ENCODE measurements at places on chromosomes 1 and 21.
A peak's percentile ranks its signal among the peaks of the same experiment; 100 is the strongest.

- DNase-seq, result no peak
Observed at GRCh38 chr1:23500466-23500865, 16.5 kb upstream of the ASAP3 start.

DNA sequence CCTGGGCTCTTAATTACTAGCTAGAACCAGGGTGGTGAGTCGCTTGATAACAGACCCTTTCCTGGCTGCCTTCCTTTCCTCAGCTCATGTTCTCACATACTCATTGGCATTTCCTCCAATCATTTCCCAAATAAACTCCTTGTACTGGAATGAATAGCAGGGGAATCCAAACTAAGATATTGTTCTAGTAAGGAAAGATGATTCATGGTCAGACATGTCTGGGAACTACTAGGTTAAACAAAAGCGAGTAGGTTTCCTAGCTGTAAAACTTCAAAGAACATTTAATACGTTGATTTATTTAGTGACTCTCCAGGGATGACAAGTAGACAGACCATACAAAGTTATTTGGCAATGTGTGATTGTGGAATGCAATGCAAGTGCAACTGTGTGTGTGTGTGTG lies 121.2 kb upstream of the KCNJ6 start:
- DNase-seq, result no peak

GRCh38 chr1:153921803-153922075 lies 1.0 kb downstream of the GATAD2B start:
- no peak for DNase-seq

DNA sequence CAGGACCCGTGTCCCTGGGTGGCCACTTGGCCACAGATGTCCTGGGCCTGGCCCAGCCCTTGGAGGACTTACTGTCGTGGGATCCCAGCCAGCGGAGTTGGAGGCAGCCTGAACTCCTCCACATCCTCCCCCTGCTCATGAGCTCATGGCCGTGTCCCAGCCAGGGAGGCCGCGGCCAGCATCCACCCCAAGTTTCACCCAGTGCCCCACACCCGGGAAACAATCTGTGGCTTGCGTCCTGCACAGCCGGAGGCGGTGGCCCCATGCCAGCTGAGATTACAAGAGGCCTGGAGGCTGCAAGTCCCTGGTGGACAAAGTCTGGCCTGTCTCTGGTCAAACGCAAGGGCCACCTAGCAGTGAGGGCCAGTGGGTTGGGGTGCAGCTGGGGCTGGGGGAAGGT lies 27.5 kb upstream of the TMEM52 start:
- DNase-seq, result no peak

DNA sequence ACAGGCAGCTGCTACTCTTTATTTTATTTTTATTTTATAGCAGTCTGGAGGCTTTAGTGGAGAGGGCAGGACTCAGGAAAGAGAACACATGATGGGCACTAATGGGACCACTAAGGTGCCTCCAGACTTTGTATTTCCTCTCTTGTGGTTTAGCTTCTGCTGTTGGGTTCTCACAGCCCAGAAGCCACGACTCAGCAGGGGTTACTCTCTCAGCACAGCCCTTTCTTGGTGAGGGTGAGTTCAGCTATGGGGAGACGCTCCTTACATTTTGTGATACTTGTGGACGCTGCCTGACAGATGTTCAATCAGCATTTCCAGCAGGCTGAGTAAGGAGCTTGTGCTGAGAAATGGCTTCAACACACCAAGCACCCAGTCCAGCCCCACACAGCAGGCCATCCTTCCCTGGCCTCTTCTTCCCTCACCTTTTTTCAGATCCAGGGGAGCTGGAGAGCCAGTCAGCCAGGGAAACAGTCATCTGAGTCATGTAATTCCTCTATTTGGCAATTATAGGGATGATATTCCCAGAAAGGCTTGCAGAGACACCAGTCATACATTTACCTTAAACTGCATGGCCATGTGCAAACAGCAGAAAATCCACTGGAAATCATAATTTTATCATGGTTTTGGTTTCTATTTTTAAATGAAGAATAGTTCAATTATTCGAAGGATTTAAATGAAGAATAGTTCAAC lies 53.2 kb upstream of the RAB3GAP2 start:
- DNase-seq, result no peak

DNA sequence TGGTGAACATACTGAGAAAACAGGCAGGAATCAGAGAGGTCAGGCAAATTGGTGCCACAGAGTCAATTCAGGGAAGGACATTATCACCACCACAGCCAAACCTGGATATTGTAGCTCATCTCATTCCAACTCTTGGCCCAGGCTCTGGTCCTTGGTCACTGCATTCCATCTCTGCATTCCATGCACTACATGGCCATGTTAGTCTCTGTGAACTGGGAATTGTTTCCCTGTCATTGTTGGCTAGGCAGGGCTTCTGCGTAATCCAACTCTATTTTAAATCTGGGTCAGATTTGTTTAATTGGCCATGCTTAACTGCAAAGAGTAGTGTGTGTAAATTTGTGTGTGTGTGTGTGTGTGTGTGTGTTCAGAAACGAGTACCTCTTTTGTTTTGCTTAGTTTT lies 837.6 kb upstream of the ADAMTS5 start:
- DNase-seq, result no peak

DNA sequence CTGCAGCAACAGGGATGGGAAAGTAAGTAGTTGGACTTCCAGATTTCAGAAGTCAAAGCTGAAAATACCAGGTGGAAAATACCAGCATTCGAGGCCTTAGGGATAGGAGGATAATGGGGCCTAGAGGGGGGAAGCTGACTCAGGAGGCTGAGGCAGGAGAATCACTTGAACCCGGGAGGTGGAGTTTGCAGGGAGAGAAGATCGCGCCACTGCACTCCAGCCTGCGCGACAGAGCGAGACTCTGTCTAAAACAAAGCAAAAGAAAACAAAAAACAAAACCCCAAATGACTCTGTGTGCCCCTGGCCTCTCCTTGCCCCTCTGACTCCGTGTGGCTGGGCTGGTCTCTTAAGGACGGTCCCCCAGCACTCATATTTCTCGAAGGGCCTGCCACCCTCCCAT lies 3.4 kb downstream of the SH2D2A start:
- DNase-seq, result no peak

- no peak for DNase-seq
Observed at GRCh38 chr1:156546267-156546666, 26.1 kb downstream of the IQGAP3 start.

DNA sequence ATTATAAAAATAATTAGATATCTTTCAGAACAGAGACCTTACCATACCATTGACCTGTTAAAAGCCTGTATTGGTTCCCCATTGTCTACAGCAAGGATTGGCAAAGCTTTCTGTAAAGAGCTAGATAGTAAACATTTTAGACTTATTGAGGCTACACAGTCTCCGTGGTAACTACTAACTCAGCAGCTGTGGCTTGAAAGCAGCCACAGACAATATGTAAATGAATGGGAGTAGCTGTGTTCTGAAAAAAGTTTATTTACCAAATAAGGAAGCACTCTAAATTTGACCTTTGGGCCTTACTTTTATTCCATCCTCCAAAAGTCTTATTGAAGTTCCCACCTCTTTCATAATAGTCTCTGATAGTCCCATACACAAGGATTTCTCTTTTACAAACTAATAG lies 39.7 kb downstream of the NUP210L start:
- DNase-seq, result no peak

GRCh38 chr1:16173447-16174260 lies 17.8 kb upstream of the EPHA2 start:
- no peak for DNase-seq

DNA sequence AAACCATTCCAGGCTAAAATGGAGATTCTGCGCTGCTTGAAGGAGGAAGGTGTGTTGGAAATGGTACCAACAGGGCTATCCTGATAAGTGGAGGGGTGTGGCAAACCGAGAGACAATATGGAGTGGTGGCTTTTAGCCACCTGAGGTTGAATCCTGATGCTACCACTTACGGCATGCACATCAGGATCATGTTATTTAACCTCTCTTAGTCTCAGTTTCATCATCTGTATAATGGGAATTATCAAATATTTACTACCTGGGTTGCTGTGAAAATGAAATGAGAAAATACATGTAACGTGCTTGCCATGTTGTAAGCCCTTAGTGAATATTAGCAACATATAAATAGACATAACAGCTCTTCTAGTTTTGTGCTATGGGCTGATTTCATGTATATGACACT lies 117.1 kb downstream of the TBX19 start:
- DNase-seq, result no peak

DNA sequence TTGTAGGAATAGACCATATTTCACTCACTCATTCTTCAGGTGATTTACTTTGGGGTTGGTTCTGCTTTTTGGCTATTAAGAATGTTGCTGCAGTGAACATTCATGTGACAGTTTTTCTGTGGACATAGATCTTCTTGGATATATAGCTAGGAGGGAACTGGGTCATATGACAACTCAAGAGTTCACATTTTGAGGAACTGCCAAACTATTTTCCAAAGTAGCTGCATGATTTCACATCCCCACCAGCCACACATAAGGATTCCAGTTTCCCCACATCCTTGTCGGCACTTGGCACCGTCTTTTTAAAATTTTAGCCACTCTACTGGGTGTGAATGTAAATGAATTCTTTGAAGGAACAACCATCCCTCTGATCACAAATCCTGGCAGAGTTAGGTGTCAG lies 126.0 kb downstream of the PRDM2 start:
- no peak for DNase-seq

DNA sequence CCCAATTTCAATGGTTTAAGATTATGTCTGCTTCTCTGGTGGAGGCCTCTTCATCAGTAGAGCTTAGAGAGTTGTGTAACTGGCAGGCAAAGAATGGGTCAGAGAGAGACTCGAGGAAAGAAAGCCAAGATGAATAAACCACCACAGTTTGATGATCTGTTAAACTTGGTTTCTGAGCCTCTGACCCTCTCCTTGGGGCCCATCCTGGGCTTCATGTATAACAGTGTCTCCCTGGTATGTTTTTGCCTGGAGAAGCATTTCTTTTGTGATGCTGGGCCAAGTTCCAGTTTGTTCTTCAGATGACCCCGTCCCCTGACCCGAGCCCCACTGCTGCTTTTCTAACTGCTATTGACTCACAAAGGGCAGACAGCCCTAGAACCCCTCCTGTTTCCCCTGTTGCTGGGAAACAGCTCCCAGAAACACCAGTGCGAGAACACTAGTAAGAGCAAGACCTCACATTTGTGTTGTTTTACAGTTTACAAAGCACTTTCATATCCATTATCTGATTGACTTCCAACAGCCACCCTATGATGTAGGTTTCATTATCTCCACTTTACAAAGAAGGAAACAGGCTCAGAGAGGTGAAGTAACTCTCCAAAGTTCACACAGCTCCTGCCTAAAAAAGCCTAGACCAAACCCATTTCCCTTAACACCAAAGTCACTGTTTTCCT lies 9.0 kb downstream of the CD2 start:
- DNase-seq, result no peak

DNA sequence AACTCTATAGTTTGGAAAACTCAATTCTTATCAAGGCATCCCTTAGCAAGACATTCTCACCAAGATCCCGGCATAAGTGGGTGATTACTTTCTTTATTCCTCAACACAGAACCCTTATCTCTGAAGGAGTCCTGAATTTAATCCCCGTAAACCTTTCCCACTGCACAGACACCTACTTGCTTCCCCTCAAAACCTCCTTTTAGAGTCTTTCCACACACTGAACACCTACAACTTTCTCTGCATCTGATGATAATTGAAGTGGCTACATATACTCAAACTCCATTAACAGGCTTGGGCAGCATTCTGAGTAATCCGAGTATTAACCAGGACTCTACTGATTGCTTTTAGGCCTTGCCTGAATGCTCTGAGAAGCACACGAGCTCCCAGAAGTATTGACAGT lies 23.5 kb downstream of the PALMD start:
- DNase-seq, result no peak

- no peak for DNase-seq
Observed at GRCh38 chr1:155210314-155211104, 2.0 kb downstream of the MTX1 start.

DNA sequence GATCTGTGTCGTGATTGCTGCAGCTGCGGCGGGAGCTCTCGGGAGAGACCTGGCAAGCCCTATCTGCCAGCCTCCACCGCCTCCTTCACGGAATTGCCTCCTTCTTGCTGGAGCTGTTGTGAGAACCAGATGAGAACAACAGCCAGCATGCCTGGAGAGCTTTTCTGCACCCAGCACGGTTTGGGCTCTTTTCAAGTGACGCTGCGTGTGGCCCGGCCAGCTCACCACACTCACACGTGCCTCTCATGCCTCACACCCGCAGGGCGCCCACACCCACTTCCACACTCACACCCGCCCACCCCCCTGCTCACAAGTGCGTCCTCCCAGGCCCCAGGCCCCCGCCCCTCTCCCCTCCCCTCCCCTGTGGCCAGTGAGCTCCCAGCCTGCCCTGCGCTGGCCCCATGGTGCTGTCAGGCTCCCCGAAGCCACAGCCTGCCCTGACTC lies 135.7 kb upstream of the RUNX3 start:
- DNase-seq, result peak; percentile 49

- DNase-seq, result no peak
Observed at GRCh38 chr1:28157894-28158293, 18.6 kb downstream of the PTAFR start.

DNA sequence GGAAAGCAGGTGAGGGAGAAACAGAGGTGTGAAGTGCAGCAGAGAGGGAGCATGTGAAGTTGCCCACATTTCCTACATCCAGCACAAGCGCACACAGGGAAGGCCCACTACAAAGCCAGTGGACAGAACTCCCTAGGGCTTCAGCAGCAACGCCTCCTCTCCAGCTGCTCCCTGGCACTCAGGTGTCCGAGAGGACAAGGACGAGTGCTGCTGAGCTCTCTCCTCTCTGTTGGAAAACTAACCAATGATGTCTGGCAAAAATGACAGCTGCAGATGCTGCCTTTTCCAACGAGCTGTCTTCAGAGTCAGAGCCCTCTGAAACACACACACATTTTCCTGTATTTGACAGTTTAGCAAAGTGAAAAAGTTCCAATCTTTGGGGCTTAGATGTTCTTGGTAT lies 86.8 kb downstream of the HSF2BP start:
- no peak for DNase-seq

GRCh38 chr1:195934817-195935553 lies 673.3 kb downstream of the KCNT2 start:
- DNase-seq, result no peak
